ENCODE measurements at places on chromosomes 4 and X. TPM values are rescaled to one million over a fixed set of nuclear protein-coding genes. Genes with fewer than 3 reads are reported as not detected.

GRCh38 chr4:105106426-105106825 is 40.2 kb upstream of the TET2 start:
- DNase-seq: peak; percentile 42

DNA sequence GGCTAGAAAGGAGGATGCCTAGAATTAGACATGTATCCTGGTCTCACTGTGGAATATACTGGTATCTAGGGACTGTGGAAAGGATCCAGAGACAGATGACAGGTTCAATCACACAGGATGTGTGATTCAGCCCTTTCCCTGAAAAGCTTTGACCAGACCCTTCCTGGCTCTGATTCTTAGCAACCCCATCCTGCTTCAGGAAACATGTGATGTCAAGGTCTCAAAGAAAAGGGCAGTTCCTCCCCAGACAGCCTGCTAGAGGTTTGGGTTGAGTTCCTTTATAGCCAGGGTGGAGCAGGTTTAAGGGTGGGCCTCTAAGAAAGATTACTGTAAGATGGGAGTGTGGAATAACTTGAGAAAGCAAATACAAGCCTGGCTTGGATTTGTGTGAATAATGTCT is 3.0 kb downstream of the BMP15 start:
- no peak for DNase-seq

- no peak for DNase-seq
These were observed 39.2 kb upstream of the PDE5A start for GRCh38 chr4:119667802-119668201.

GRCh38 chr4:72666910-72667309 is 97.9 kb upstream of the ADAMTS3 start:
- no peak for DNase-seq

- DNase-seq: no peak
These were observed 167.9 kb upstream of the CPEB2 start for GRCh38 chr4:14834382-14834781.

DNA sequence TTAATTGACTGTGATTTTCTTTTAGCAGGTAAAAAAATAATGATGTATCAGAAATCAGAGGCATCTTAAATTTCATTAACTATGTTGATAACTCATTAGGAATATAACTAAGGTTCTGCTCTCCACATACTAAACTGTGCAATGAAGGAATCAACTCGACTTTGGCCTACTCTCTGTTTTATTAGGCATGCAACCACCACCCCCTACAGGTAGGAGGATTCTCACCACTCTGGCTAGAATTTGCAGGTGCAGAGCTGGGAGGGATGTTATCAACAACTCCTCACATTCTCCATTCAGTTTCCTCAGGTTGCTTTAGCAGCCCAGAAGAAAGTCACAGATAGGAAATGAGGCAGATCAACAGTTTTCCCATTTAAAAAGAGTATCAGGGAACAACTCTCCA is 160.1 kb downstream of the COX18 start:
- DNase-seq: no peak

- peak; percentile 6 for DNase-seq
These were observed 226.7 kb upstream of the PRKX start for GRCh38 chrX:3940000-3940610.

- no peak for DNase-seq
These were observed 1143.9 kb downstream of the STIM2 start for GRCh38 chr4:28004520-28004919.

DNA sequence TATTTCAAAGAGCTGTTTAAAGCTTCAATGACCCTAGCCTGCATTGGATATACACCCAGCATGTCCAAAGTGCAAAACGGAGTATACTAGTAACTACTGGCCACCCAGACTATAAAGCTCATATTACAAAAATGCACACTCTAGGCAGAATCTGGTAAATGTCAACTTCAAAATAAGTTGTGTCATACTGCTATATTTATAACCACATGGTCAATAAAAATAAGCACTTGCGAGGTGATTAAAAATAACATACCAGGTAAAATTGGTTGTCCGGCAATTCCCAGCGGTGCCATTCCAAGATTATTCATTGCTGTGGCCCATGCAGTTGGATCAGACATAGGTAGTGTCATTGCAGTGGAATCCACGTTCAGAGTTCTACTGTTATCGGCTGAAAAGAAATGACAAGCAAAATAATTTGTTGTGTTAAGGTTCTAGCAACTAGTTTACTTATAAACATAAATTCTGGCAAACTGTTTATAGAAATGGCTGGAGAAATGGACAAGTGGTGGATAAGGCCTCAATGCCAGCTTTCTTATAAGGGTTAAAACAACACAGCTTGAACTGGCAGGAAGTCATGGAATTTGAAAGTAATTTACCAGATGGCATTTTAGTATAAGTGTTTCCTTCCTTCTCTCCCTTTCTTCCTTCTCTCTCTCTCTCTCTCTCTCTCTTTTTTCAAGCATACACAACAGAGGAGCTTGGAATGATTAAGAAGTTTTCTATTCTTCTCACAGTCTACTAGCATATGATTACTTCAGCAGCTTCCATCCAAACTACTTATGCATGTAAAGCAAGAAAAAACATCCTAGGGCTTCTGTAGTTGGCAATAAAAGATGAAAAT is 199.9 kb downstream of the ENOX2 start:
- DNase-seq: peak; percentile 13

GRCh38 chrX:109533631-109534030 is 3.0 kb upstream of the NXT2 start:
- DNase-seq: peak; percentile 23

DNA sequence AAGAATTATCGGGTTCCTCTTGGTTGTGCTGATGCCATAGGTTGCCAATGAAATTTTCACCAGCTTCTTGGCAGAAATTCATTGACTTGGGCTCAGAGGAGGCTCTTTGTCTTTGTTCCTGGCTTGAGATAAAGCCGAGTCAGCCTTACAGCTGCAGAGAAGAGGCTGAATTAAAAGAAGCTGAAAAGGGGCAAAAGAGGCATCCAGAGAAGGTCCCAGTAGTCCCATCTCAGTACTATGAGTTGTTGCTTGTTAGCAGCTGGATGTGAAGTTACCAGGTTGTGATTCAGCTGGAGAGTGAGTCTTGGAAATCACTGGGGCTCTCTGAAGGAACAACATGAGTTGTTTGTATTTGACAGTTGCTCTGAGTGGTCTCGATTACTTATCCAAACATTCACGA is 59.7 kb downstream of the SMAD1 start:
- DNase-seq: no peak

DNA sequence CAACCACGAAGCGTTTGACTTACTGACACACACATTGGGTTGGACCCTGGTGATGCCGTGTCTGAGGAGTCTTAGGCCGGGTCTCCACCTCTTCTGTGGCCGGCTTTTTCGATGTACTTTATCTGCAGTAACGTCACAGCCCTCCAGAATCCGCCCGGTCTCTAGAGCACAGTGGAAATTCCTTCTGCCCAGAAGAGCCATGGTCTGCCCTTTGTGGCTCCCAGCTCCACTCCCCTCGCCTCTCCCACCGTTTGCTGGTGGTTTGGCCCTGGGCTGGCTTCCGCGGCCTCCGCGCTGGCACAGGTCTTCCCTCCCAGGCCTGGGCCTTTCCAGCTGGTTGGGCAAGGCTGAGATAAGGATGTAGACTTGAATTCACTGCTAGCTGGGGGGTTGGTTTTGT is 4.3 kb downstream of the MAEA start:
- no peak for DNase-seq

DNA sequence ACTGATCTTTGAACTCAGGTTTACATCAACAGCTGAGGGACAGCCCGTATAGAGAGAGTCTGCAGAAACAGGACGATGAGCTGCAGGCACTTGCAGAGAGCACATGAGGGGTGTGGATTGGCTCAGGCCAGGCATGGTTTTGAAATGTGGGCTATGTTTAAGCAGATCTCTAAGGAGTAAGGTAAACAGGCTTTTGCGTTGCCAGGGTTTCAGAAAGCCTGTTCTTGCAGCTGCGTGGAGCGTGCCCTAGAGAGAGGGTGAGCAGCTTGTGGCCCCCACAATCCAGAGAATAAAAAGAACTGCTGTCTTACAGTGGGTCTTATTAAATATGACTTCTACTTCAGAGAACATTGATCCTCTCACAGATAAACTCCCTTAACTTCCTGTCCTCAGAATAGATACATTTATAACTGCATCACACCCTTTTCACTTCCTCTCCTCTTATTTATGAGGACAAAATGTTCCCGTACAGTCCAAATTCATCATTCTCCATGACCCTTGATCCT is 64.1 kb downstream of the TMA16 start:
- no peak for DNase-seq

GRCh38 chrX:4994855-4995254 is 1233.8 kb downstream of the NLGN4X start:
- no peak for DNase-seq

The ETDA gene
- total RNA-seq: not detected

The NSG1 gene
- total RNA-seq: under 0.01 TPM

The NFKB1 gene
- total RNA-seq: 32.5 TPM

The THOC2 gene
- 62.9 TPM for total RNA-seq

The L1CAM gene
- 0.99 TPM for total RNA-seq

The TET2 gene
- total RNA-seq: 5.4 TPM

The BST1 gene
- 15.7 TPM for total RNA-seq

The MAGEA9B gene
- total RNA-seq: not detected
